ENCODE measurements at places on chromosomes 5 and 9.

DNA sequence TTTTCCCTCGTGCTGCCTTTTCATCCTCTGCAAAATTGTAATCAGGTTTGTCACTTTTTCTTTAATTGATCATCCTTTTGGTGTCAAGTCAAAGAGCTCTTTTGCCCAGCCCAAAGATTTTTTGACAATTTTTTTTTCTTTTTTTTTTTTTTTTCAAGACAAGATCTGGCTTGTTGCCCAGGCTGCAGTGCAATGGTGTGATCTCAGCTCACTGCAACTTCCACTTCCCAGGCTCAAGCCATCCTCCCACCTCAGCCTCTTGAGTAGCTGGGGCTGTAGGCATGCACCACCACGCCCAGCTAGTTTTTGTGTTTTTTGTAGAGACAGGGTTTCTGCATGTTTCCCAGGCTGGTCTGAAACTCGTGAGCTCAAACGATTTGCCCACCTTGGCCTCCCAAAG, 36.7 kb downstream of the CDK7 start:
- no peak for DNase-seq

GRCh38 chr5:11502783-11503182, 401.5 kb downstream of the CTNND2 start:
- DNase-seq: no peak

DNA sequence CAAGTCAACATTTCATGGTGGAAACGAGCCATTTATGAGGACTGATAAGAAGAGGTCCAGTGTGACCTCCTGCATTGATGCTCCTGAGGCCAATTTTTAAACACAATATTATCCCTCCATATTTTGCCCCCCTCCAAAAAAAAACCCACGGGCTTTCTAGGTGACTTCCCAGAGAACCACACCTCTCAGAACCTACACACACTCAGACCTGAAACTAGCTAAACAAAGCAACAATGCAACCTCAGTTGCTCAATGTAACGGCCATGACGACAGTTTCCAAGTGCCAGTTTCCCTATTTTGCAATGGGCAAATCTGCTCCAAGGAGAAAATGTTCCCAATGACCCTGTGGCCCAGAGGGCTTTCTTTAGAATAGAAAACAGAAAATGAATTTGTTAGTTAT, 3.5 kb downstream of the NRG2 start:
- DNase-seq: no peak

GRCh38 chr5:162607879-162608278, 540.3 kb downstream of the GABRG2 start:
- DNase-seq: no peak

DNA sequence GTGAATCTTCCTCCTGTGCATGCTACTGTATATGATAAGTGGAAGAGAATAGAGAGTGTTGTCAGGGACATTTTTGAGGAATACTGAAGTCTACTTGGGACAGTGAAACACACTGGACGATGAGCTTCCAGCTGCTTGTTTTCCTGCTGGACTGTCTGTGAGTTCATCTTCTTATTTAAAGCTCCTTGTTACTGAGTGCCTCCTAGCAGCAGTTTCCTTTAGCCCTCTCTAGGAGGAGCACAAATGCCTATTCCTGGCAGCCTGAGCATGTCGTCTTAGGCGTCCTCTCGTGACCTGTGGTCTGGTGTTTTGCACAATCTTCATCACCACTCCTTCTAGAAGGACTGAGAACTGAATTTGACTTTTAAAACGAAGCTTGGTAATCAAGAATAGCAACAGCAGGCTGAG, 43.8 kb downstream of the ANKRD33B start:
- peak; percentile 64 for DNase-seq

DNA sequence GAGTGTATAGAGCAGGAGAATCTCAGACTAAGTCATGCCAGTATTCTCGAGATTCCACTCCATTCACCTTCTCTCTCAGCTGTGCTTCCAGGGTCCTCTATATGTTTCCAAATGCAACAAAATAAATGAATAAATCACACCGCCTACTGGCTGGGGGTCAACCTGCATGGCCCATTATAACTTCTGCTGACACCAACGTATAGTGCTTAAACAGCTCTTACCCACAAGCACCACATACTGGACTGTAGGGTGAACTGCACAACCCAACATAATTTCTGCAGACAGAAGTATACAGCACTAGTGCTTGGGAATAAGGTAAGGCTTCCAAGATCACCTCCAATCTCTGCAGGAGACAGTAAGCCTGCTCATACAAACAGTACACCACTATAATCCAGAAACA, 33.1 kb upstream of the HTR4 start:
- DNase-seq: no peak

GRCh38 chr5:2700876-2701275, 50.6 kb downstream of the IRX2 start:
- no peak for DNase-seq

GRCh38 chr9:92360083-92360482, 34.3 kb downstream of the CENPP start:
- no peak for DNase-seq

DNA sequence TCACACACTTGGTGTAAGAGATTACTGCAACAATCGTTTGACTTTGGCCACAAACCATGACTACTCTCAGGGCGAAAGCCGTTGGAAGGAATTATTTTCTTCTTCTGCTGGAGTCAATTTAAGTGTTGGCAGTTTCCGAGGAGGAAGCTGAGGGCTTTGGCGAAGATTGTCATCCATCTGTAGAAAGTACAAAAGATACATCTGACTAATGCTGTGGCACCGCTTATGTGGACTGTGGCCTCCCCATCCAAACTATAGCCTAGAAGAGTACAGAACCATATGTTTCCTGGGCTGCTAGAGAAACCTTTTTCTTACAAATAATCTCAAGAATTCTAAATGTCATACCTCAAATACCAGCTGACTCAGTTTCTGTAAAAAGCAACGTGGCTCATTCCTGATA, 7.4 kb downstream of the MTX3 start:
- no peak for DNase-seq

DNA sequence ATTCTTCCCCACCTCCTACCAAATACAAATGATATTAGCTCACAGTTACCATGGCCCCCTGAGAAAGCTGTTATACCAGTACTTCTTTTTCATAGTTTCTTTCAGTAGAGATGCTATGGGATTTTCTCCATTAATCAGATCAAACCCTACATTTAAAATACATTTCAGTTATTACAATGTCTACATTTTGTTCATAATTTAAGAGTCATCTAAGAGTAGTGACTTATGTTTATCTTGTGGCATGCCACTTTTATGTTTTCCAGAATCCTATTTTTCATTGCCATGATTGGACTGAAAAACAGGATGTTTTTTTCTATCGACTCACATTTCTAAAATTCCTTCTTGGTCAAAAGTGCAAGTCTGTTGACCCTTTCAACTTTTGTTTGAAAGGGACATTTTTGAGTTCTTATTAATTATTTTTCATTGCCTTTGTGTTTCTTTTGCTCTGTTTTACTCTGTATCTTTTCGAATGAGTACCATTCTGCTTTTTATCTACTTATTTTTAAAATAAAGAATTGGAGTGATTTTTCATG, 77.4 kb upstream of the ANXA1 start:
- DNase-seq: no peak

DNA sequence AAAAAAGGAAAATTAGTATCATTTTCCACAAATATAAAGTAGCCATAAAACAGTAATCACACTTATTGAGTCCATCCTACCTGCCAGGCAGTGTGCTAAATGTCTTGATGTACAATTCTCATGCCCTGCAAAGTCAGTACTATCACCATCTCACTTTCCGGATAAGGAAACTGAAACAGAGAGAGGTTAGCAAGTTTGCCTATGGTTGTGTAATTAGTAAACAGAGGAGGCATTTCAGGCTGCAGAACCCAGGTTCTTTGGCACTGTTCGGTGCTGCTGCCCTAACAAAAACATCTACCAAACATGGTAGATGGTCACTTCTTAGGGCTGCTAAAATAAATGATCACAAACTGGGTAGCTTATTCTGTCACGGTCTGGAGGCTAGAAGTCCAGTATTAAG, 22.6 kb downstream of the PLAC8L1 start:
- DNase-seq: no peak

GRCh38 chr9:15191378-15191777, 115.6 kb downstream of the TTC39B start:
- DNase-seq: no peak

DNA sequence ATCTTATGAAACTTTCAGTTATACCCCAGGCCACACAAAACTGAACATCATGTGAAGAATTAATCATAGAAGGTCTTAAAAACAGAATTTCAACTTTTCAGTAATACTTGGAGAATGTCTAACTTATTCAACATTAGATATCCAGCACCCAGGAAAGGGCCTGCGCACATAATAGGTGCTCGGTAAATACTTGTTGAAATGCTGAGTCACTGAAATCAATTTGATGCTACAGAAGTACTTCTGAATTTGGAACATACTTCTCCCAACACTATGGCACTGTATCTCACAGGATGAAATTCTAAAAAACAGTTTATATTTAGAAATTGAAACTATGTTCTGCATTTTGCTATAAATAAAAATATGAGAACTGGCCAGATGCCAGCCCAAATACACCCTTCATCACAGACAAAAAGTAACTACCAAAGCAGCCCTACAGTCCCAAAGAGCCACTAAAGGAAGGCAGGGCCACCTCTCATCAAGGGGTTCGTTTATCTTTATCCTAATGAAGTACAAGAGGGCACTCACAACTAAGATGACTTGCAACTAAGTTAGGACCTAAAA, 26.5 kb downstream of the MRPS27 start:
- no peak for DNase-seq

DNA sequence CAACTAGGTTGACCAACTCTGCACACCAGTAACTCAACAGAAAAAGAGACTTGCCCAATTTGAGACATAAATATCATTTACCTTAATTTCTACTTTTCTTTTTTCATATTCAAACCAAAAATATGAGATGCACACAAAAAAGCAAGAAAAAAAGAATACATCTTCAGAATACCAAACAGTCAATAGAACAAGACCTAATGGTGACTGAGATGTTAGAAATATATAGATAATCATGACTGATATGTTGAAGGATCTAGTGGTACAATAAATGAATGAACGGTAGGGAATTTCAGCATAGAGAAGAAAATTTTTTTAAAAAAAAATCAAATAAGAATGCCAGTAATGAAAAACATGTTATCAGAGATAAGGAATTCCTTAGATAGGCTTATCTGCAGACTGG, 29.1 kb upstream of the ATG10 start:
- DNase-seq: no peak

DNA sequence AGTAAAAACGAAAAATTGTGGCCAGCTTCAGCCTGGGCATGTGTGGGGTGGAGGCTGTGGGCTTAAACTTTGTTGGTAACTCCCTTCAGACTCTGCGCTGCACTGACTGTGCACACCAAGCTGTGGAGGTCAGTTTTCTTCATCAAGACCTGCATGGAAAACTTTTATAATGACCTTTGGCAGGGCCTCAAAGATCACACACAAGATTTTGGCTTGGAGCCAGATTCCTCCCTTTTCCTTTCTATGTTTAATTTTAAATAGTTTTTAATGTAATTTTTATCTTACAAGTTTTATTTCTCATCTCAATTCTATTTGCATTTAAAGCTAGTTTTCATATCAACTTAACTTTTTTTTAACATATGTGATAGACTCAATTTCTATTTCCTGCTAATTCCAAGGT, 1211.1 kb upstream of the CDH18 start:
- DNase-seq: no peak

- no peak for DNase-seq
Observed at GRCh38 chr9:77605449-77606220, 42.5 kb downstream of the GNA14 start.

- no peak for DNase-seq
Observed at GRCh38 chr9:112700085-112700484, 17.8 kb downstream of the INIP start.

GRCh38 chr5:99314721-99315120, 385.9 kb upstream of the CHD1 start:
- DNase-seq: no peak

GRCh38 chr5:98602534-98603112, 170.8 kb upstream of the RGMB start:
- no peak for DNase-seq

DNA sequence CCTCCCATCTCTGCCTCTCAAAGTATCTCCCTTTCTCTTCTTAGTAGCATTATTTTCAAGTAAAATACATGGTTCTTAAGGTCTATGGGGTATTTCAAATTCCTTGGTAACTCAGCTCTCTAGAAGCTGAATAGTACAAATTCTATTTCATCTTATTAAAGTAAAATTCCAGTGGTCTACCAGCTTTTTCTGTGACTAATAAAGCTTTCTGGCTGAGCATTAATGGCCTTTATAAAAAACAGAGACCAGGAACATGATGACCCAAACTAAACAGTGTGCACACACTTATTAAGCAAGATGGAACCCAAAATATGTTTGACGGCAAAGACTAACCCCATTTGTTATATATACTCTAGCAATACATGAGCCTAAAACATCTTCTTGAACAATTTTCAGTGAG, 142.6 kb downstream of the OR2K2 start:
- DNase-seq: no peak

- DNase-seq: no peak
Observed at GRCh38 chr9:92527832-92528521, 7.8 kb downstream of the ECM2 start.

- DNase-seq: no peak
Observed at GRCh38 chr9:4620881-4621555, 41.1 kb upstream of the PLPP6 start.

GRCh38 chr9:19998153-19998552, 209.3 kb upstream of the SLC24A2 start:
- no peak for DNase-seq

- no peak for DNase-seq
Observed at GRCh38 chr5:173736923-173737412, 120.5 kb upstream of the BOD1 start.

- no peak for DNase-seq
Observed at GRCh38 chr5:66197764-66198405, 53.8 kb downstream of the SREK1 start.

GRCh38 chr9:122477346-122477745, 380 bp downstream of the OR1J1 start:
- DNase-seq: no peak

GRCh38 chr5:119966028-119966427, 336.7 kb downstream of the FAM170A start:
- no peak for DNase-seq

DNA sequence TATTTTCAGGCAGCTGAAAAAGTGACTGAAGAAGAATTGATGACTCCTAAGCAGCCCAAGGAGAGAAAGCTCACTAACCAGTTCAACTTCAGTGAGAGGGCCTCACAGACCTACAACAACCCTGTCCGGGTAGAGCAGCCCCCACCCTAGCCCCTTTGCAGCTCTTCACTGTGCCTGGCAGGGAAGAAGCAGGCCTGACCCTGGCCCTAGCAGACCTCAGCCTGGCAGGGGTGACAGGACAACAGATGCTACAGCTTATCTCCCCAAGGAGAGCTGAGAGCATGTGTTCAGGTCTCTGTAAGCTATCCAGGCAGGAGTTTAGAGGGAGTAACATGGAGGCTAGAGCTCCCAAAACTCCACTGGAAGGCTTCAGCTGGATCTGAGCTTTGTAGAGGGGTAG, 31.8 kb downstream of the DNAI1 start:
- no peak for DNase-seq
